Osteocyte (in vitro differentiated cells): ENCODE measurements at places on chromosomes 1 and 21. TPM values are rescaled to one million over a fixed set of nuclear protein-coding genes. Genes with fewer than 3 reads are reported as not detected.

- DNase-seq = no peak
- peaks cover 2% of the 10 kb centered on the region for H3K36me3 ChIP-seq
- H3K27ac ChIP-seq = no peak overlapping the region
- H3K4me1 ChIP-seq = peaks cover 28% of the 10 kb centered on the region
- no peak overlapping the region for H3K4me3 ChIP-seq
Measured at GRCh38 chr1:109257682-109258421, 8.5 kb downstream of the CELSR2 start.

- no peak for DNase-seq
- no peaks in the 10 kb centered on the region for H3K4me1 ChIP-seq
- H3K36me3 ChIP-seq = no peaks in the 10 kb centered on the region
- H3K27ac ChIP-seq = no peak overlapping the region
- H3K27me3 ChIP-seq = peaks cover 59% of the 10 kb centered on the region
- H3K4me3 ChIP-seq = no peak overlapping the region
Measured at GRCh38 chr1:20187103-20187812, 940 bp upstream of the PLA2G2C start.

DNA sequence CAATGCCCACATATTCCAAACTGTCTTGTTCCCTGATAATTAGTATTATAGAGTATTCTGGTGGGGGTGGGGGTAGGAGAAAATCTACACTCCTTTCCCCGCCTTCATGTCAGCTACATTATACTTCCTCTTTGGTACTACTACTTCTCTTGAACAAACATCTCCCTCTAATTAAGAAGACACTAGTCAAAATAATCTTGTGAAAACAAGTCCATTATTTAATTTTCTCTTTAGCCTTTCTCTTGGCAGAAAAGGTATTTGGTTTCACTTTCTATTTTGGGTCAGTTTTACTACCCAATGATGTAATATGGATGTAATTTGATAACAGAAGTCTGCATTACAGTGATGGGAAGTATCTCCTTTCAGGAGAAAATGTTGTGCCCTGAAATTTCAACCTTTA is 22.5 kb downstream of the NTMT2 start:
- peak overlapping the region; percentile 79 for H3K27ac ChIP-seq
- DNase-seq = no peak
- H3K36me3 ChIP-seq = peaks cover 3% of the 10 kb centered on the region

- H3K4me1 ChIP-seq = peaks cover 16% of the 10 kb centered on the region
- no peak overlapping the region for H3K27ac ChIP-seq
- H3K36me3 ChIP-seq = peaks cover 26% of the 10 kb centered on the region
- H3K4me3 ChIP-seq = no peak overlapping the region
- no peaks in the 10 kb centered on the region for H3K27me3 ChIP-seq
Measured at GRCh38 chr1:201988601-201989000, 6.2 kb downstream of the RNPEP start.

- peaks cover 6% of the 10 kb centered on the region for H3K36me3 ChIP-seq
- peaks cover 7% of the 10 kb centered on the region for H3K4me1 ChIP-seq
- no peak overlapping the region for H3K27ac ChIP-seq
- DNase-seq = no peak
- H3K27me3 ChIP-seq = no peaks in the 10 kb centered on the region
Measured at GRCh38 chr1:9145021-9145668, 16.2 kb upstream of the GPR157 start.

- peaks cover 4% of the 10 kb centered on the region for H3K4me1 ChIP-seq
- H3K4me3 ChIP-seq = no peak overlapping the region
- no peaks in the 10 kb centered on the region for H3K27me3 ChIP-seq
- peak; percentile 66 for DNase-seq
- H3K36me3 ChIP-seq = peaks cover 22% of the 10 kb centered on the region
Measured at GRCh38 chr1:180275726-180276125, 45.7 kb downstream of the LHX4 start.

GPR89B gene
- total RNA-seq = 12.6 and 14.4 TPM in 2 replicates

RHCE gene
- total RNA-seq = 0.40 and 0.71 TPM in 2 replicates

GNG4 gene
- 0.34 and 0.83 TPM in 2 replicates for total RNA-seq

OVAAL gene
- total RNA-seq = not detected in 2 replicates
